ENCODE measurements at places on chromosomes 16 and 17.

DNA sequence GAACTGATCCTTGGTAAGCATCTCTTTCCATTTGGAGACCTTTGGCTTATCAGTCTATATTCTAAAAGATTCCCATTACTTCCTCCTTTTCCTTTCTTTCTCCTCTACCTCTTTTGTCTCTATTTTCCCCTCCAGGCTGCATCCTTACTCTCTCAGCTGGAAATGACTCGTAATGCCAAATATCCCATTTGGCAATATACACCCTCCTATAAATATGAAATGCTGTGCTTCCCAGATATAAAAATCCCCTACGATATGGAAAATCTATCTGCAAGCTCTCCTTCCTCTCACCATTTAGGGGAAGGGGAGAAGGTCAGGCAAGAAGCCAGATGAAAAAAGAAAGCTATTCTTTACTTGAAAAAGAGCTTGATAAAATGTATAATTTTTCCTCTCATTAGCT, 39.9 kb downstream of the XPO6 start:
- no peak for DNase-seq

DNA sequence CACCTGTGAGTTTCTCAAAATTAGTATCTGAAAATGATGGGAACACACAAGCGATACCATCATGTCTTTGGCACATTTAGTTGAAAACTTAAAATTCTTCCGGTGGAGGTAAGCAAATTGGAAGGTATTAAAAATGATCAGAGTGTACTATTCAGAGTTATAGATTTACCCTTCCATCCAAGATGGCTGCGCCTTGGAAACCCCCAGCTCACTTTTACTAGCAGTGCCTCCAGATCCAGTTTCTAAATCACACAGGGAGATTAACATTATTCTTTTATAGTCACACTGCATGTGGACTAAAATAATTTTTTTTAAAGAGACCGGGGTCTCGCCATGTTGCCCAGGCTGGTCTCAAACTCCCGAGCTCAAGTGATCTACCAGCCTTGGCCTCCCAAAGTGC, 15.0 kb downstream of the PITPNC1 start:
- no peak for DNase-seq

DNA sequence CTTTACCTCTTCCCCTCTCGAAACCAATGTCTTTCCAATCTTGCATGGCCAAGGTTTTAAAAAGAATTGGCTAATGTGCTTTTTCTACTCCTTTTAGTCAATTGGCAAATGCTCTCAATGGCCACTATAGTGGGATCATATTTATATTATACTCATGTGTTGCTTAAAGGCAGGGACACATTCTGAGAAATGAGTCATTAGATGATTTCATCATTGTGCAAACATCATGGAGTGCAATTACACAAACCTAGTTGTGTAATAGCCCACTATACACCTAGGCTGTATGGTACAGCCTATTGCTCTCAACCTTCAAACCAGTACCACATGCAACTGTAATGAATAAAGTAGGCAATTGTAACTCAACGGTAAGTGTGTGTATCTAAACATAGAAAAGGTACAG, 180.9 kb downstream of the HS3ST3A1 start:
- DNase-seq: no peak

- no peak for DNase-seq
These were observed 252.4 kb upstream of the CACNG5 start for GRCh38 chr17:66582373-66583111.

DNA sequence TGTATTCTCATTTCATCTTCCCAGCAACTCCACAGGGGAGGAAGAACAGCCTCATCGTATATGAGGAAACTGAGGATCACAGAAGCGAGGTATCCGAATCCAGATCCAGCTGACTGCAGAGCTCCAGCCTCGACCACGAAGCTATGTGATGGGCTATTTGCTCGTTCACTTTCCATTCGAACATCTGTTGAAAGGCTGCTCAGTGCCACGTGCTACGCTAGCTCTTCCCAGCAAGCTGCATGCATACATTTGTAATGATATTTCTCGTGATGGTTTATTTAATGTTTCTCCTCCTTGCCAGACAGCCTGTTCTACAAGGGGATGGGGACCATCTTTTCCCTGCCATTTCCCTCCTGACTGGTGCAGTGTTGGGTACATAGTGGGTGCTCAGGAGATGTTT, 48.4 kb upstream of the RCVRN start:
- no peak for DNase-seq

- no peak for DNase-seq
These were observed 15.6 kb downstream of the RPH3AL start for GRCh38 chr17:337022-337420.

- no peak for DNase-seq
These were observed 12.0 kb downstream of the UNC13D start for GRCh38 chr17:75832164-75832651.

GRCh38 chr16:1887711-1888354, 15.9 kb upstream of the MEIOB start:
- DNase-seq: peak; percentile 13

- DNase-seq: no peak
These were observed 84.4 kb downstream of the VMP1 start for GRCh38 chr17:59791603-59792457.

GRCh38 chr16:85220125-85220839, 108.0 kb upstream of the CIBAR2 start:
- DNase-seq: peak; percentile 90

- no peak for DNase-seq
These were observed 38.0 kb downstream of the MMP15 start for GRCh38 chr16:58063377-58064076.

GRCh38 chr17:80195671-80196529, 24.2 kb downstream of the SGSH start:
- DNase-seq: no peak

DNA sequence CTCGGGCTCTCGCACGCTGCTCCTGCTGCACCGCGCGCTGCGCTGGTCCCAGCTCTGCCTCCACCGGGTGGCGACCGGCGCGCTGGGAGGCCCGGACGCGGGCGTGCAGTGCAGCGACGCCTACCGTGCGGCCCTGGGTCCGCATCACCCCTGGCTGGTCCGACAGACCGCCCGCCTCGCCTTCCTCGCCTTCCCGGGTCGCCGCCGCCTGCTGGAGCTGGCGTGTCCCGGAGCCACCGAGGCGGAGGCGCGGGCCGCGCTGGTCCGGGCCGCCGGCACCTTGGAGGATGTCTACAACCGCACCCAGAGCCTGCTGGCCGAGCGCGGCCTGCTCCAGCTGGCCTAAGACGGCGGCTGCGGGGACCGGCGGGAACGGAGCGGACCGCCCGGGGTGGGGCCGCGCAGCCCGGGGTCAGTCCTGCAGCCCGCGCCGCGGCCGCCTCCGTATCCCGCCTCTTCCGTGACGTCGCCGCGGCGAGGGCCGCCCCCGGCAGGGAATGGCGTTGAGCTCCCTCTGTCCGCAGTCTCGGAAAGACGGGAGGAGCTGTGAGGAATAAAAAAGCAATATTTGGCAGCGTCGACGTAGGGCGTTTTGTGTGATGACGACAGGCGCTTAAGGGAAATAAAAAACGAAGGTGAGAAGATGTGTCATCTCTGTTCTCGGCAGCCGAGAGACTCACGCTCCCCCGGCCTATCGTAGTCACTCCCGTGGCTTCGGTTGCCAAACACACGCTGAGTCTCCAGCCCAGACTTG, 1.4 kb downstream of the GLTPD2 start:
- DNase-seq: peak; percentile 94

- DNase-seq: peak; percentile 58
These were observed 63.6 kb upstream of the TBX2 start for GRCh38 chr17:61335845-61336655.

DNA sequence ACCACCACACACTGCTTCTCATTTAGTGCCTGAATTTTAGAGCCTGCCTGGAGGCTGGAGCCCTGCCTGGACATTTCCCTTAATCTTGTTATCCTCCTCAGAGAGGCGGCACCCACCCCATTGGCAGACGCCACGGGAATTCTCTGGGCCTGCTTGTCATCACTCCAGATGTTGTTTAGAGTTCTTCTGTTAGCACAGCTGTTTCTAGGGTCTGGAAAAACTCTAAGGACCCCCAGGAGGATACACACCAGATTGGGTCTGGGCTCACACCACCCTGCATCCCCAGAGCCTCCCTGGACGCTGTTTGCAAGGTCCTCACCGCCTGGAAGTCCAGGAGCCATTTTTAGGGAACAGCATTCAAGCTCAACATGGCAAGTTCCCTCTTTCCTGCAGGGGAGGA, 565 bp upstream of the XAF1 start:
- DNase-seq: no peak

DNA sequence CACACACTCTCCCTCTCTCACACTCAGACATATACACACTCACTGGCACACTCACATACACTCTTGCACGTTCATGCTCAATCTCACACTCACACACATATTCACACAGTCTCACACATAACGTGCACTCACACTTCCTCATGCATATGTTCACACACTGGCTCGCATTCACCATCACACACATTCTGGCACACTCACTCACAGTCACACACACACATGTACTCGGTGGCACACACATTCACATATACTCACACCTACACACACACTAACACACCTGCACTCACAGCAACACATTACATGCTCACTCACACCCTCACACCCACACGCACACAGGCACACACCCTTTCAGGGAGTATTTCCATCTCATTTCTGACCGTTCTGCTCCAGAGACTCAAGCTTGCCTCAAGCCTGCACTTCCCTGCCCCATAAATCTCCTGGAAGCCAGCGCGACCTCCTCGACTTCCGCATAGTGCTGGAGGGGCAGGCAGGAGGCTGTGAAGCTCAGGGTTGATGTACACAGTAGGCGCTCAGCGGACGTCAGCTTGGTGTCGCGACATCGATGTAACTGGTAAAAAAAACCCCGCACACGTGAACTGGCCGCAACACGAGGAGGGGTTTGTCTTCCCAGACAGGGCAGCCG, 66.7 kb upstream of the FOXF1 start:
- no peak for DNase-seq

- no peak for DNase-seq
These were observed 85.7 kb downstream of the MGAT5B start for GRCh38 chr17:76953946-76954345.

DNA sequence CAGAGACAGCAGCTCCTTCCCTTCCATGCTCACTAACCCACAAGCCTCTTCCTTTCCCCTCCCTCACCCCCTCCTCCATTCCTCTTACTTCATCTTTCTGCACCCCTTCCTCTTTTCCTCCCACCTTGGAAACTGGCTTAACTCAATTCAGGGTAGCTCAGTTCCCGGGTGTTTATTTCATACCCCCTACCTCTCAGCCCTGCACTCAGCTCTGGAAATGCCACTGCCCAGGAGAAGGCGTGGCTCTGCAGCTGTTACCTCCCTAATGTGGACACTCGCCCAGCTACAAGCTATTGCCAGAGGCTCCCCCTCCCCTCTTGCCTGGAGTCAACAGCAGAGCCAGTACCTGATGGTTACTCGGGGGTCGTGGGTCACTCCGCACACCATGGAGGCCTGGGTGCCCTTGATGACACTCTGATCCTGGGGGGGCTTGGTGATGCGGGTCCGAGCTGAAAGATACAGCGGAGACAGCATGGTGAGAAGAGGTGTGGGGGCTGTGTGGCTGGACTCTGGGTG, 118.4 kb upstream of the CDC42EP4 start:
- no peak for DNase-seq

DNA sequence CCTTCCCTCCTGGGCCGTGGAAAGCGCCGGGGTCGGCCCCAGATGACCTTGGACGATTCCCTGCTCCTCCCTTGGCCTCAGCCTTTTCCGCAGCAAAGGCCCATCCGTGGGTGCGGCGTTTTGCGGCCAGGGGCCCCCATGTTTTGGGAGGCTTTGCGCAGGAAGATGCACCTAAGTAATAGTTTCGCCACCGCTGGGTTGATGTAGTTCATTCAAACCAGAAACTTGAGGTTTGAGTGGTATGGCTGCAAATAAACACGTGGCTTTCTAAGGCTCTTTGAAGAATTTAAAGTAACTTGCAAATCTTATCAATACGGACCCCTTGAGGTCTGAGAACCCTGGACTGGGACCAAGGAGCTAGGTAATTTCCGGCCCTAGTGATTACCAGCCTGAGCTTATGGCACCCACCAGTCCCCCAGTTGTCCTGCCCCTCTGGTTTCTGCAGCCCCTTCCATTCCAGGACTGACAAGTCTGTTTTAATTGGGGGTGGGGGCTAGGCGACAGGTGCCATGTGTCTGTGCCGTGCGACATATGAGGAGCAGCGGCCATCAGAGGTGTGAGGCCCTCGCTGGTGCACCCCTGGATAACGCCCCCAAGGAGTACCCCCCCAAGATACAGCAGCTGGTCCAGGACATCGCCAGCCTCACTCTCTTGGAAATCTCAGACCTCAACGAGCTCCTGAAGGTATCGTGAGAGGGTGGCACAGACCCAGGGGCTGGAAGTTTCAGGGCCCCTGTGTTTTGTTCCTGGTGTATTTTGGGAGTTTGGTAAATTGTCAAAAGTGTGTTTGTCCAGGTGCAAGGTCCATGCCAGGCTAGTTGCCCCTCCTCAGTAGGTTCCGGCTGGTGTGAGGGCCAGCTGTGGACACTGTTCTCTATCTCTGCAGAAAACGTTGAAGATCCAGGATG, 834 bp downstream of the MRPL12 start:
- DNase-seq: no peak

DNA sequence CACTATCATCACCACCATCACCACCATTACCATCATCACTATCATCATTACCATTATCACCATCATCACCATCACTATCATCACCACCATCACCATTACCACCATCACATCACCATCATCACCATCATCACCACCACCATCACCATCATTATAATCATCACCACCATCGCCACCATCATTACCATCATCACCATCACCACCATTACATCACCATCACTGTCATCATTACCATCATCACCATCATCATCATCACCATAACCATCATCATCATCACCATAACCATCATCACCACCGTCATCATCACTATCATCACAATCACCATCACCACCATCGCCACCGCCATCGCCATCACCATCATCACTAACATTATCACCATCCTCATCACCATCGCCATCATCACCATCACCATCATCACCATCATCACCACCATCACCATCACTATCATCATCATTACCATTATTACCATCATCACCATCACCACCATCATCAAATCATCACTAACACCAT, 4.9 kb upstream of the JPH3 start:
- DNase-seq: no peak

GRCh38 chr17:82709024-82709675, 7.4 kb upstream of the FN3KRP start:
- no peak for DNase-seq
